ENCODE measurements at places on chromosomes 3 and 15.

DNA sequence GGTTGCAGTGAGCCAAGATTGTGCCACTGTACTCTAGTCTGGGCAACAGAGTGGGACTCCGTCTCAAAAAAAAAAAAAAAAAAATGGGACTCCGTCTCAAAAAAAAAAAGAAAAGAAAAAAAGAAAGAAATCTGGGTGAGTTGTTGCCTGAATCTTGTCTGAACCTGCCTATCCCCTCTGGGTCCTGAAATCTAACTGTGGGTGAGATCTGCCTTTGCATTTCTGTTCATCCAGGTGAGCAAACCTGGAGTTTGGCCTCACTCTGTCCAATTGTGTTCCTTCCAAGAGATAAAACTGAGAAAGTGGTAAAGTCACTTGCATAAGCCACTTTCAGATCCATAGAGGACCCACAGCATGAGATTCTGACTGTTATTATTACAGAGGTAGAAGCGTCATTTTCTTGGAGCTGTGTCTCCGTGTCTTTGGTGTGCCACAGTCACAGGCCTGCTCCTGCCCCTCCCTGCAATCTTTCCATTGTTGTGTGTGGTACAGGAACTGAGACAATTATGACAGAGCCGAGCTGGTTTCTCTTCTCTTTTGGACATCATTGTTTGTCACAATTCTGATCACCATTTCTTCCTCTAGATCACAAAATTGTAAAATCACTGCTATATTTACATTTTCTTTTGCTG, 235.9 kb downstream of the LPP start:
- DNase-seq: no peak

DNA sequence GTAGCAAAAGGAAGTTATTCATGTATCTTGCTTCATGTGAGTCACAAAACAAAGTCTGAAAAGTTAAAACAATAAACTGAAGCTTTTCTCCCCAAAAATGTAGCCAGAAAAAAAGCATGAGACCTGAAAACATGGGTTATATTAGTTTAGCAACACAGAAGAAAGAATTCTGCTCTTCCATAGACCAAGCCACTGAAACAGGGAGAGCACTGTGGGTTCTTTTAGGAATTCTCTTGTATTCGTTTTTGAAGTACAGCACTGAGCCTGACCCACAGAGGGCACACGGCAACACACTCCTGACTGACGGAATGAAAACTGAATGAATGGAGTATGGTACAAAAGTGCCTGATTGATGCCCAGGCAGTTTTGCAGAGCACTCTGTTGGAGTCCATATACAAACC, 66.6 kb downstream of the TM4SF4 start:
- DNase-seq: no peak

- no peak for DNase-seq
These were observed 4.9 kb upstream of the LOXL1 start for GRCh38 chr15:73921254-73921925.

- DNase-seq: peak; percentile 62
These were observed 62.9 kb downstream of the FBN1 start for GRCh38 chr15:48582452-48583247.

DNA sequence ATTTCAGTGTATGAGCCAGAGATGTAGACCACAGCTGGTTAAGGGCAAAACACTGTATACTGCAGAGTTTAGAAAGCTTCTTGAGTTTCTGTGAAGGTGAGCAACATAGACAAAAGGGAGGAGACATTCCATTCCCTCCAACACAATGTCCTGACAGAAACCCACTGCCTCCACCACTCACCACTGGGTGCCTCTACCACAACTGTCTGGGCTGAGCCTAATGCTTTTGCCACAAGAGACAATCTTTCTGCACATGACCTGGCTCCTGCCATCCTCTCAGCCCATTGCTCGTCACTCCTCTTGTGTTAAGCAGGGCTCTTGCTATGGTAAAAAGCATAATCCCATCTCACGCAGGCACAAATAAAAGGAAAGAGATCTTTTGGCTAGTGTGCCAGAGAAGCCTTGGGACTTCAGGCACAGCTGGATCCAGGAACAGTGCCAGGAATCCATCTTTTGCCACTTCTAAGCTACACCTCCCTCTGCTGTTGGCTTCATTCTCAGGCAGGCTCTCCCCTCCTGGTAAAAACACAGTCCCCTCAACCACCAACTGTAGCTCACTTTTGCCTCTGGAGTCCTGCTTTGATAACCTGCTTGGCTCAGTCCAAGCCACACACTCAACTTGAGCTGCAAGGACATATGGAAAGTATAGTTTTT, 140.6 kb upstream of the PRR20G start:
- DNase-seq: no peak
